ENCODE measurements at places on chromosomes 7 and 10.

- DNase-seq = no peak
Observed at GRCh38 chr10:96073722-96074121, 30.3 kb downstream of the CCNJ start.

DNA sequence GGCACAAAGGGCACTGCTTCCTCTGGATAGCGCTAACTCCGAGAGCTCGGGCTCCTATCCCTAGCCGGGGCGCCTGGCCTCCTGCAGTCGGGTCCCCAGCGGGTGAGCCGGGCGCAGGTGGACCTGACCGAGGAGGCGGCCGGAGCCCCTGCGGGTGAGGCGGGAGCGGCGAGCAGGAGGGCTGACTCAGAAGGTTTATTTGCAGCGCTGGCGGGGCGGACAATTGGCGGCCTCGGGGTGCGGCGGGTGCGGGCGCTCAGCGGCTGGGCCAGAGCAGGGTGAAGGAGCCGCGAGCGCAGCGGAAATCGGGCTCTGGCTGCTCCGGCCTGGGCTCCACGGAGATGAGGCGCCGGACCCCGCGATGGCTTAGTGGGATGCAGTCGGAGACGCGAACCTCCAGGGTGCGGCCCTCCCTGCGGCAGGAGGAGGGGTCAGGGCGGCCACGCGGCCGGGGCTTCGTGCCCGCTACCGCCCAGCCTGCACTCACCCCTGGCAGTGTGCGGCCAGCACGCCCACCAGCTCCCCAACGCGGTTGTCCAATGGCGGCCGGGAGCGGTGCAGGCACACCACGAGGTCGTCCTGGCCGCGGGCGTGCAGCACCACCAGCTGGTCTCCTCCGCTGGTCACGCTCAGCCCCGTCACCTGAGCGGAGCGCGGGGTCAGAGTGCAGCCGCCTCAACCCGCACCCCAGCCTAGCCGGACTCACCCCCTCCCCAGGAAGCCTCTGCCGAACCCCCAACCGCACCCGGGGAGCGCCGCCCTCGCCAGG is 16.1 kb downstream of the MYO1G start:
- no peak for DNase-seq

GRCh38 chr7:156218544-156219306 is 406.5 kb upstream of the SHH start:
- DNase-seq = no peak

GRCh38 chr10:103986360-103986759 is 19.4 kb downstream of the SLK start:
- DNase-seq = no peak

DNA sequence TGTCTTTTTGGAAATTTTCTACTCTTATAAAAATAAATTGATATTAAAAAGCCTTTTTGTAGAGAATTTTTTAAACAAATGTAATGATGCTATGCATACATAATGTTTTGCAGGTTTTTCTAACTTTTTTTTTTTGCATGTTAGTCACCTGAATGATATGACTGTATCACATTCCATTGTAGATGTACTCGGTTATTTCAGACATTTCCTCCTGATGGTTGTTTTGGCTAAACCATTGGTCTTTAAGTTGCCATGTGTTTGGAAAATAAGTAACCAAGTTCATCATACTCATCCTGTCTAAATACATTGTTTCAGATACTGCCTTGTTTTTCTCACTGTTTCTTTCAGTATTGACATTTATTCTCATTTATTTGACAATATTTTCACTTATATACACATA is 25.8 kb downstream of the NHLRC2 start:
- DNase-seq = no peak

- DNase-seq = no peak
Observed at GRCh38 chr7:155269766-155270585, 27.7 kb upstream of the INSIG1 start.

GRCh38 chr7:71465741-71466189 is 333.8 kb downstream of the GALNT17 start:
- DNase-seq = no peak

DNA sequence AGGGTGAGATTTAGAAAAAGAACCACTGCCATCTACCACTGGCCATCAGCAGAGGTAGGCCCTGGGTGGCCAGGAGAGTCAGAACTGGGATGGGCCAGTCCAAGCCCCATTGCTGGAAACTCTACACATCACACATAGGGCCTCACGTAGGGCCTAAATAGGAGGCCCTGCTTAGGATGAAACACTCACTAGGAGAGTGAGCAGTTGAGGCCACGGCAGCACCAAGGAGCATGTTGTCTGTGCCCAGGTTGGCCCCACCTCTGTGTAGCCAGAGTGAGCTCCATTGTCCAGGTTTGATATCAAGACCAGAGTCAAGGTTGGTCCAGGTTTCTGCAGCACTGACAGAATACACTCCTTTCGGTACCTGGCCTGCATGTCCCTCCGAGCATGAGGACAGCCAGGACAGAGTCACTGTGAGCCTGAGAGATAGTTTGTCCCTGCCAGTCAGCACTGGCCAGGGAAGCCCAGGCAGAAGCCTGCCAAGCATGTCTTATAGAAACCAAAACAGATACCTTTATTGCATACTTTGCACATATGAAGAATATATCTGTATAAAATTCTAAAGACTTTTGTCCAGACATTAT is 77.9 kb upstream of the CAMK2B start:
- DNase-seq = no peak

All from CD8-positive, alpha-beta memory T cell (primary cell).